ENCODE measurements at places on chromosomes 4 and X.

DNA sequence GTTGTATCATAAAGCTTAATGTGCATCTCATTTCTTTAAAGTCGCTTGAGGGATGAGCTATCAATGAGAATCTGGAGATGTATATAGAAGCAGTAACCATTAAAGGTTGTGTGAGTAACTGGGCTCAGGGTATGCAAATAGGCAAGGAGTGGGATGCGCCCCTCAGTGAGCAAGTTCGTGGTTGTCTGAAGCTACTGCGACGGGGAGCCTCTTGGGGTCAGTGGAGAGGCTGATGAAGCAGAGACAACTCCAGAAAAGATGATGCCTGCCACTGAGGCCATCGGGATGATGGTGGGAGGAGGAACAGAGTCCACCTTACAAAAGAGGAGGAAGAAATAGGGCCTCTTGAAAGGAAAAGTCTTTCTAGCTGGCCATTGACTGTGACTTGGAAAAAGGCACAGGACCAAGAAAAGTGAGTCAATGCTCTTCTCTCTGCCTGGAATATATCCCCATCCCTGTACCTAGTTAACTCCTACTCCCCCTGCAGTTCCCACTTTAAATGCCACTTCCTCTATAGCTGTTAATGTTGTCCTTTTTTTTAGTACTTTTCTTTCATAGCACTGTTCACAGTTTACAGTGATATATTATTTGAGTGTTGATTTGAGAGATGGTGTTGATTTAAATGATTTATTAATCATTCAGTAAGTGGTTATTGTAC is 51.4 kb upstream of the LSM6 start:
- no peak for DNase-seq

DNA sequence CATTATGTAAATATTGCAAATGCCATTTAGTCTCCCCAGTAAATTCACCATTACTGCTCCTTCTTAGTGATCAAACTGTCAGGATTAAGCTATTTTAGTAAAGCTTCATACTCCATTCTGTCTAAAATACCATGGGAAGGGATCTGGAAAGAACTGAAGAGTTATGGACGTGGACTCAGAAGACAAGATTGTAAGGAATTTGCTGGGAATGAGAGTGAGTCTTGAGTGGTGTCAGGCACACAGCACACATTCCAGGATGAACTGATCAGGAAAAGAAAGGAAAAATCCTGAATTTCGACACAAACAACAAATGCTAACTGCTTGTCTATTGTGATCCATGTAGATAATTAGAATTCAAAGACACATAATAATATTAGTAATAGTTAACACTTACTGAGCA is 311.0 kb downstream of the CENPC start:
- DNase-seq, result no peak

DNA sequence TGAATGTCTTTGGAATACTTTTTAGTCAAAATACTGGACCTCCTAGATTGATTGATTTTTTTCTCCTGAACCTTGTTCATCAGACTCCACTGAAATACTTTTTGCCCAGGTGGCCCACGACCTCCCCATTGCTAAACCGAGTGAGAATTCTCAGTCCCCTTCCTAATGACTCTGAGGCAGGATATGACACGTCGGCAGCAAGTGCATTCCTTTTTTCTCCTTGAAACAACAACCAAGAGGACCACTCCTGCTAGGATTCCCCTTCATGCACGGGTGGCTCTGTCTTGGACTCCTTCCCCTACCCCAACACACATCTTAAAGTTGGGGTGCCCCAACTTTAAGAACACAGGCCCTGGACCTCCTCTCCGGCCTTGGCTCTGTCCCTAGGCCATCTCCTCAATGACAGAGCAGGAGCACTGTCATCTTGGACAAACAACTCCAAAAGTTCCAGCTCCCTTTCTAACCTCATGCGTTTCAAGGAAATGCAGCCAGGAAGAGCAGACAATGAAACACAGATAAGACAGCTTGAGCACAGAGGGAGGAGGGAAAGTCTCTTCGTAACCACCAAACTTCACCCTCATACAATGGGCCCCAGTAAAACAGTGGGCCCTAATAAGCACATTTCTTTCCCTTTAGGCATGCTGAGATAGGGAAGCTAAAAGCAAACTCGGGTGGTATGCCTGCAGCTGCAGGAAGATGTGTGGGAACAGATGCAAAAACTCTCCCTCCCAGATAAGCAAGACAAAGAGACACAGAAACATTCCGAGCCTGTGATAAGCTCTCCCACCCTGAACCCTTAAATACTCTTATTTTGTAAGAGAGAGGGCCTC is 33.9 kb downstream of the ZBTB49 start:
- no peak for DNase-seq

- no peak for DNase-seq
Measured at GRCh38 chr4:140626661-140627376, 58.1 kb upstream of the UCP1 start.

GRCh38 chrX:45191383-45191782 is 9.3 kb downstream of the DIPK2B start:
- no peak for DNase-seq

DNA sequence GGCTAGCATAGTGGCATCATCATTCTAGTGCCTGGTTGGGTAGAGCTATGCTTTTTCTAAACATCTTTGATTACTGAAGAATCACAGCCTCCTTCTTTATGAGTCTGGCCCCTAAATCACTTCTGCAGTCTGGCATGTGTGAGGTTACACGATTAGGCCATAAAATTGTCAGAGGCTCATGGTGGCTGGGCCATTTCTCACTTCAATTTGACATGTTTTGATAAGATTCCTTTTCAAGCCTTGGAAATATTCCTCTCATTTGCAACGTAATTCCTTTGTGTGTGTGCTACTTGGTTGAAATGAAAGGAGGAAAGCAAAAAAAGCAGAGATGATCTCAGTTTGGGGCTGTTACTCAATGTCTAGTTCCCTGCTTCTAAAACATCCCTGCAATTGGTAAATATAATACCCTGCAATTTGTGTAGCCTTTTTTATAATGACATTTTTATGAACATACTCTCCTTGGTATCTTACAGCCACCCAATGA is 6.2 kb downstream of the CCKAR start:
- DNase-seq, result no peak

DNA sequence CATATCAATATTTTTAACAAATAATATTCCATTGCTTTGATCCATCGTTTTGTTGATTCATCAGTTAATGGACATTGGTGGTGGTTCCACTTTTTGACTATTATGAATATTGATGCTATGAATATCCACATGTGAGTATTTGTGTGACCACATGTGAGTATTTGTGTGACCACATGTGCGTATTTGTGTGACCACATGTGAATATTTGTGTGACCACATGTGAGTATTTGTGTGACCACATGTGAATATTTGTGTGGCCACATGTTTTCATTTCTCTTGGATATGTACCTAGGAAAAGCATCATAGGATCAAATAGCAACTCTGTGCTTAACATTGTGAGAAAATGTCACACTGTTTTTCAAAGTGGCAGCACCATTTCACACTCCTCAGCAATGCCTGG is 433.6 kb upstream of the FRG1 start:
- DNase-seq, result no peak

- no peak for DNase-seq
Measured at GRCh38 chrX:153502796-153503195, 8.0 kb downstream of the BGN start.

DNA sequence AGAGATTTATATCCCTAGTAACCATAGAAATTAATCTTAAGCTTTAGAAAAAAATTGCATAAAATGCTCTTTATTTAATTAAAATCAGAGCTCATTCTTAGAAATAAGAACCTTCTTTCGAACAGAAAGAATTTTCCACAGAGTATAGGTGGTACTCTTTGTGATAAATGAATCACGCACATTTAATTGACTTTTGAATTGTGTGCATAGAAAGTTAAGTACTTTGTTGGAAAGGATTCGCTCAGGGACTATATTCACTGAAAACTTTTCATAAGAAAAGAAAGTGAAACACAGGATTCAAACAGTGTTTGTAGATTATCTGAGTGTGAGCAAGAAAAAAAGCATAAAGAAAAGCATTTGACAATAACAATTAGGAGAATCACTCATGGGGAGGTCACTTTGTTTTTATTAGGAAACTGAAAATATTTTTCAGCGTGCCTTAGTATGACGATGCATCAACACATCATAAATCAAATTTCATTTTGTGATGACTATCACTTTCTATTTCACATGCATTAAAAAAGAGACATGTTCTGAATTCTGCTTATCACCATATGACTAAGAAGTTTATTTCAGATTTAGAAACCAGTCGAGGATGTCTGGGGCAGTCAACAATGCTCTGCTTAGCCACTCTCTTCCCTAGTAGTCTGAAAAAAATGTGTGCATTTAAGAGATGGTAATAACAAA is 49.5 kb downstream of the STX18 start:
- peak; percentile 54 for DNase-seq

DNA sequence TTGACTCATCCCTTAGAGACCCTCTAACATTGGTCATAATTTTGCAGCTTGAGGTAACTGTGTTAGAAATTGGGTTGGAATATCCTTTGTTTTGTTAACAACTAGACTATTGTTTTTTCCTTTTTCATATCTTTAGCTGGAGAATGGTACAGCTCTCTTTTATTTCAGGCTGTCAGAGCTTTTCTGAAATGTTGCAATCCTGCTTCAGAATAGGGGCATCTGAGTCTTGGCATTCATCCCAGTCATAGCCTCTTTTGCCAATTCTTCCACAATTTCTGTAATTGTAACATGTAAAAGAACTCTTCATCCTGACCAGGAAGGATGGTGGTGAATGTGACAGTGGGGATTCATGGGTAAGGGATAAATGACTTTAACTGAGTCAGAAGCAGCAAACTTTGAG is 128.7 kb downstream of the FHIP1A start:
- no peak for DNase-seq

DNA sequence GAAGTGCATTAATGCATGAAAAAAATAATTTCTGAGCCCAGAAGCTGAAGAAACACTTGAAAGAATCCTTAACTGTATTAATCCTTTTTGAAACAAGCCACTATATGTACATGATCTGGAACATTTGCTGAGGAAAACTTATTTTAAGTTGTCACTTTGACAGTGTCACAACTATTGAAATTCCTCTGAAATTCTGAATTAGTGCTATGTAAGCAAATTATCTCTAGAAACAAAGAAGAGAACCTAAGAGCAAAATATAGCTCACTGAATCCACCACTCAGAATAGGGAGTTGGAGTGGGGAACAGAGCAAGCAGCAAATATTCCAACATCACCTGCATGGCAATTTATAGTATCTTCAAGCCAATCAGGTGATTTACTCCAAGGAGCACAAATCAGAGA is 34.6 kb upstream of the FAM47C start:
- DNase-seq, result no peak

DNA sequence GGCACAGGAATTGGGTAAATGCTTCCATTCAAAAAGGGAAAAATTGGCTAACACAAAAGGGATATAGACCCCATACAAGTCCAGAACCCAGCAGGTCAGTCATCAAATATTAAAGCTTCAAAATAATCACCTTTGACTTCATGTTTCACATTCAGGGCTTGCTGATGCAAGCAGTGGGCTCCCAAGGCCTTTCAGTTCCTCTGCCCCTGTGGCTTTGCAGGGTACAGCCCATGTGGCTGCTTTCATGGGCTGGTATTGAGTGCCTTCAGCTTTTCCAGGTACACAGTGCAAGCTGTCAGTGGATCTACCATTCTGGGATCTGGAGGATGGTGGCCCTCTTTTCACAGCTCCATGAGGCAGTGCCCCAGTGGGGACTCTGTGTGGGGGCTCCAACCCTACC is 253.0 kb downstream of the TECRL start:
- DNase-seq, result peak; percentile 19

GRCh38 chr4:155879767-155880166 is 13.7 kb upstream of the ASIC5 start:
- no peak for DNase-seq

GRCh38 chr4:180190382-180190781 is 2052.8 kb upstream of the TENM3 start:
- DNase-seq, result no peak

DNA sequence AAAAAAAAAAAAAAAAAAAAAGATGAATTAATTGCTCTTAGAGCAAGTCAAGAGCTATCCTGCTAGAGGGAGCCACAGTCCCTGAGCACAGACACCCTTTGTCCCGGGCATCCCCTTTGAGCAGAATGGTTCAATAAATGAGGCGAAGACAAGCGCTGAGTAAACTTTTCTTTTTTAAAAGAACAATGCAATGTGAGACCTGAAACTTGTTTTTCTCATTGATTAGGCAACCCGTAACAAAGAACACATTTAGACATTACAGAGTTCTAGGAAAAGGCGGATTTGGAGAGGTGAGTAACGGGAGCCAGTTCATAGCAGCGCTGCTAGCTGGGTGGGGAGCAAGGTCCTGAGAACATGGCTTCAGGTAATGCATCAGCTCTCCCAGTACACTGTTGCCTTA is 46.1 kb downstream of the GRK4 start:
- no peak for DNase-seq

DNA sequence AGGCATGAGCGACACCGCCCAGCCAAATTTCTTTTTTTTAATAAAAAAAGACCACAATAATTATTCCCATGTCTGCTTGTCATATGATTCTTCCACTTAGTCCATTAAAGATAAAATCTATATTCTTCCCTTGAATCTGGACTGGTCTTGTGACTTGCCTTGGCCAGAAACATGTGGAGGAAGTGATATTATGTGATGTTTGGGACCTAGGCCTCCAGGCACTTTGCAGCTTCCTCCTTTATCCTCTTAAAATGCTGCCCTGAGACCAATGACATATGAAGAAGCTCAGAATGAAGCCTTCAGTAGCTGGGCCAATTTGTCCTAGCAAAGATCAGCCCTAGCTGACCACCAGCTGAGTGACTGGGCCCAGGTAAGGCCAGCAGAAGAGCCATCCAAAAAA is 250.0 kb downstream of the INPP4B start:
- DNase-seq, result no peak

GRCh38 chr4:40134206-40134917 is 62.5 kb upstream of the RHOH start:
- no peak for DNase-seq

DNA sequence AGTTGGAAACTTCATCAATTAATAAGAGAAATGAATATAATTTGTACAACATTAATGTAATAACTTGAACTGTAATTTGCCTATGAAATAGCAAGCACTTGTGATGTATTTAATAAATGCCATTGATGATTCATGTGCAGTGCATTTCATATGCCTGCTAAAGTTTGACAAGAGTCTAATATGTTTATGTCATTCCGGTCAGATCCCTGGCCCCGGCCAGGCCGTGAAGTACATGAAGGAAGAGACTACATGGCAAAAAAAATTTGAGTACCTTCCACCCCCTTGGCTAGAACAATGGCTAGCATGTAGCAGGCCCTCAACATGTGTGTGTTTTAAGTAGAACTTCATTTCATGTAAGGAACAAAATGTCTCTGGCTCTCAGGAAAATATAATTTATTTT is 161.3 kb downstream of the ATP10D start:
- DNase-seq, result no peak

DNA sequence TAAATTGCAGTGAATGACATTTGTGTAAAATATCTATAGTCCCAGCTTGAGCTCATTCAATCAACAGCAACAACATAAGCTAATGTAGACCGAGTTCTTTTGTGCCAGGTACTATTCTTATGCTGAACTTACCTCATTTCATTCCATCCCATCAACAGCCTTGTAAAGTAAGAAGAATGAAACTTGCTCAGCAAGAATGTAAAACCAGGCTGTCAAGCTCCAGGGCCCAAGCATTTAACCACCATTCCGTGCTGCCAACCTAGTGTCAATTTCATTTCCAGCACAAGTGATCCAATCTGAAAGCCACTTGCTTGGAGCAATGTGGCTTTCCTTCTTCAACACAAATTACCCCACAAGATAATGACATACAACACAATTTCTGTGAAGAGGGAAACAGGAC is 36.6 kb downstream of the RASSF6 start:
- DNase-seq, result no peak

All from MM.1S (cell line).